Kidney tubule cell (primary cell): ENCODE measurements at places on chromosomes 2 and 18.
A peak's percentile ranks its signal among the peaks of the same experiment; 100 is the strongest.

DNA sequence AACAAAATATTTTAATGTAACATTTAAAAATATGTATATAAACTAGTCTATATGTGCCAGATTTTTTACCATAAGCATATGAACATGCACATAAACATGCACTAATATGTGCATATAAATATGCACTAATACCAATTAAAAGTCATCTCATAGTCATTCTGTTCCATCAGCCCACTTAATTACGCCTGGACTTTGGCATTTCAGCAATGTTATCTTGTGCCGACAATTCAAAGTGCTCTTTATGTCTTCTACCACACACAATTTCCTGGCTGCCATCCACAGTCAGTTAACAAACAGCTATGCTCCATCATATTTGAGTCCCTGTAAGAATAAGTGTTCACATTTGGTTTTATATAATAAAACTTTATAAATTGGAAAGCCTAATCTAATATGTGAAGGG, 92.6 kb upstream of the TSPYL6 start:
- DNase-seq, result peak; percentile 47

- peak; percentile 44 for DNase-seq
Observed at GRCh38 chr2:204483608-204484081, 61.6 kb upstream of the PARD3B start.

DNA sequence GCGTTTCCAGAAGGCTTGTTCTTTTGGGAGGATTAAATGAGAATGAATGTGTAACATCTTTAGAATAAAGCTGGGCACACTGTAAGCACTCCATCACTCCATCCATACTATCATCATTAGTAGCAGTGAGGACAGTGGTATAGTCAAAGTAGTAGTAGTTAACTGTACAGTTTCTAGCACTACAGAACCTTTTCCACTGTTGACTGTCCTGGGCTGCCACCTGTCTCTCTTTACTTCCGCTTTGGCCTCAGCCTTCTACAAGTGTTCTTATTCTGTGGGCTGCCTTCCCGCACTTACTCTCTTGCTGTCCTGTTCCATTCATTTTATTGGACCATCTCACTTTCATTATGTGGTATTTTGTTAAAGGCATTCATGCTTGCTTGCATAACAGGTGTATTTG, 3.3 kb downstream of the SLC9A2 start:
- no peak for DNase-seq

- peak; percentile 65 for DNase-seq
Observed at GRCh38 chr2:164363646-164364045, 257.6 kb downstream of the GRB14 start.

DNA sequence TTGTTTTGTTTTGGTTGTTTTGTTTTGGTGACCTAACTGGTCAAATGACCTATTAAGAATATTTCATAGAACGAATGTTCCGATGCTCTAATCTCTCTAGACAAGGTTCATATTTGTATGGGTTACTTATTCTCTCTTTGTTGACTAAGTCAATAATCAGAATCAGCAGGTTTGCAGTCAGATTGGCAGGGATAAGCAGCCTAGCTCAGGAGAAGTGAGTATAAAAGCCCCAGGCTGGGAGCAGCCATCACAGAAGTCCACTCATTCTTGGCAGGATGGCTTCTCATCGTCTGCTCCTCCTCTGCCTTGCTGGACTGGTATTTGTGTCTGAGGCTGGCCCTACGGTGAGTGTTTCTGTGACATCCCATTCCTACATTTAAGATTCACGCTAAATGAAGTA, at the start of gene TTR:
TTR (plus strand) TSS at position 250 of the 400 bp plus-strand sequence; CDS start at position 276, 26 bp downstream.
- DNase-seq, result no peak

DNA sequence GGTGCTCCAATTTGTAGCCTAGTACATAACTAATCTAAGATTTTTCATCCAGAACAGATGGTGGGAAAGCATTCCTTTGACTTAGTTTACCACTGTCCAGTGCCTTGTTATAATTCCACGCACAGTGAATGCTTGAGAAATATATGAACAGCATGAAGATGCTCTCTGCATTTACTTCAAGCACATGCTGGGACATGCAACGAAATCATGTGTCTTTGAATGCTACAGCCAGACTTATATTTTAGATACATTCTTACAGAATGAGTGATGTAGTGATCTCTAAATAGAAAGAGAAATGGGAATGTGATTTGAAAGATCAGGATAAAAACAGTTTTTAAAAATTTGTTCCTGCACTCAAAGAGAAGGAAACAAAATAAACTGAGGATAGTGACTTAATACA, 398.3 kb downstream of the FBXO15 start:
- DNase-seq, result no peak

DNA sequence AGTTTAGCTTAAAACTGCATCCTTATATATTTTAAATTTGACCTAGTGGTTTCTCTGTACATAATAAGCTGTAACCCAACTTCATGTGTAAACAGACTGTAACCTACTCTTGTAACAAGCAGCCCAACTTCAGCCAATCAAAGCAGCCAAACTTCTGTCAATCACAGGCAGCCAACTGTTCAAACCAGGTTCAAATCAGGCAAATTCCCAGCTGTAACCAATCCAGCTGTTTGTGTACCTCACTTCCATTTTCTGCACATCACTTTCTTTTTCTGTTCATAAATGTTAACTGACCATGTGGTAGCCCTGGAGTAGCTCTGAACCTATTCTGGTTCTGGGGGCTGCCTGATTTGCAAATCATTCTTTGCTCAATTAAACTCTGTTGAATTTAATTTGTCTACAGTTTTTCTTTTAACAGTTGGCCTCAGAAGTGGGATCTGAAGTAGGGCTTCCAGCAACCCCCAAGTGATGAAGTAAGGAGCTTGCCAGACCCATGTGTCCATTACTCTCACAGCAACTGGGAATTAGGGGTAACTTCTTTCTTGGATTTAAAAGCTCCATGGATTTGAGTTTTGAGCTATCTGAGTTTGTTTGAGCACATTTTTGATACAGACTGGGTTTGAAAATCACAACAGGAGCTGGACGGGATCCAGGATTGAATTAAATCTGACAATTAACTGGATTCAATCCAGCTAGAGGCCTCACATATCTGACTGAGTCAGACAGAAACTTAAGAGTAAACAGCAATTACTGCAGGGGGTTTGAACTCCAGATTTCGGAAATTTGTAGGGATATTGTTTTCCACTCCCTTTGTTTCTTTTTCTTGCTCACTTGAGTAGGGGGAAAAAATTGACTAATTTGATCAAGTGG, 1569.7 kb upstream of the SLC39A10 start:
- DNase-seq, result no peak

- DNase-seq, result peak; percentile 6
Observed at GRCh38 chr2:55156326-55156725, 75.8 kb downstream of the CLHC1 start.
